ENCODE measurements at places on chromosomes 16 and 17.

- DNase-seq = no peak
These were observed 12.9 kb upstream of the SLC39A11 start for GRCh38 chr17:73105431-73105830.

- DNase-seq = no peak
These were observed 29.0 kb downstream of the IRF8 start for GRCh38 chr16:85927959-85928358.

- no peak for DNase-seq
These were observed 5.6 kb downstream of the BAIAP3 start for GRCh38 chr16:1338855-1339675.

DNA sequence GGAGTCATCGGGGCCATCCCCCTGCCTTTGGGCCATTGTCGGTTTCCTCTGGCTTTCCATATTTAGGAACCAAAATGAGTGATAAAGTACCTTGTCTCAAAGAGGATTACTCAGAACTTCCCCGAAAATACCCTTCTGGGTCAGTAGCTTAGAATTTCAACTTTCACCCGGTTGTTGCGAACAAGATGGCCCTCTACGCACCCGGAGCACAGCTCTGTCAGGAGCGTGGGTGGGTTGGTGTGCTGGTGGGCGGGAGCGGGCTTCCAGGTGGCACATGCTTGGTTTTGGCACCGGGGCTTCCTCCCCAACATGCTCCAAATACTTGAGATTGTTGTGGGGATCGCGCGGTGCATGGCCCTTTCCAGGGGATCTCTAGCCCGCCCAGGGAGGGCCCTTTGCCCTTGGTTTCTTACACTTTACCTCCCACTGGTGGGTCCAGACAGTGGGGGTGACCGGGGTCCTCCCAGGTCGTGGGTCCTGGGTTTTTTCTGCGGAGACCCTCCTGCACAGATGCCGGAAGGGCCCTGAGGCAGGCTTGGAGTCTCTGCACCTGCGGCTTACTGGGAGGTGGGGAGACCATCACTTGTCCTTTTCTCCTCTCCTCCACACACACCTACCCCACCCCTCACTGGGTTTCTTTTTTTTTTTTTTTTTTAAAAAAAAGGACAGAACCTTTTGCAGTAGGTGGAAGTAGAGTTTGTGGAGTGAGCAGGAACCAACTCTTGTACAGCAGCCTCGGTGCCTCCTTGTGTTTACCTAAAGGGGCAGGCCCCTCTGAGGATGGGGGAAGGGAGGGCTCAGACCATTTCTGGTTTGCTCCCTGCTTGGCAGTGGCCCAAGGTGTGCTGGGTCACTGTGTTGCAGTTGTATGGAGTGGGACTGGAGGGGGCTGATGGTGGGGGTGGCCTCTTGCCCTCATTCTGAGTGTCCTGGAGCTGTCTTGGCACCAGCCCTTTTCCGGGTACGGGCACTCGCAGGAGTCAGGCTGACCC is 142.1 kb downstream of the SEC14L1 start:
- DNase-seq = no peak

GRCh38 chr17:76689859-76690258 is 20.9 kb downstream of the MXRA7 start:
- no peak for DNase-seq

GRCh38 chr16:72044296-72044695 is 10.0 kb upstream of the HP start:
- no peak for DNase-seq

Measured in iPS-NIHi11 (cell line).